Stimulated activated CD8-positive, alpha-beta memory T cell treated with anti-CD3 and anti-CD28 coated beads, Interleukin-7, amount 100 ng/mL, for 1 hour (primary cell): ENCODE measurements at places on chromosomes 3 and 15.

GRCh38 chr3:75687323-75687722, 23.2 kb downstream of the FRG2C start:
- DNase-seq = no peak

- no peak for DNase-seq
These were observed 58.5 kb downstream of the ST8SIA2 start for GRCh38 chr15:92452143-92452542.

GRCh38 chr15:76844096-76844495, 61.0 kb downstream of the SCAPER start:
- DNase-seq = no peak

DNA sequence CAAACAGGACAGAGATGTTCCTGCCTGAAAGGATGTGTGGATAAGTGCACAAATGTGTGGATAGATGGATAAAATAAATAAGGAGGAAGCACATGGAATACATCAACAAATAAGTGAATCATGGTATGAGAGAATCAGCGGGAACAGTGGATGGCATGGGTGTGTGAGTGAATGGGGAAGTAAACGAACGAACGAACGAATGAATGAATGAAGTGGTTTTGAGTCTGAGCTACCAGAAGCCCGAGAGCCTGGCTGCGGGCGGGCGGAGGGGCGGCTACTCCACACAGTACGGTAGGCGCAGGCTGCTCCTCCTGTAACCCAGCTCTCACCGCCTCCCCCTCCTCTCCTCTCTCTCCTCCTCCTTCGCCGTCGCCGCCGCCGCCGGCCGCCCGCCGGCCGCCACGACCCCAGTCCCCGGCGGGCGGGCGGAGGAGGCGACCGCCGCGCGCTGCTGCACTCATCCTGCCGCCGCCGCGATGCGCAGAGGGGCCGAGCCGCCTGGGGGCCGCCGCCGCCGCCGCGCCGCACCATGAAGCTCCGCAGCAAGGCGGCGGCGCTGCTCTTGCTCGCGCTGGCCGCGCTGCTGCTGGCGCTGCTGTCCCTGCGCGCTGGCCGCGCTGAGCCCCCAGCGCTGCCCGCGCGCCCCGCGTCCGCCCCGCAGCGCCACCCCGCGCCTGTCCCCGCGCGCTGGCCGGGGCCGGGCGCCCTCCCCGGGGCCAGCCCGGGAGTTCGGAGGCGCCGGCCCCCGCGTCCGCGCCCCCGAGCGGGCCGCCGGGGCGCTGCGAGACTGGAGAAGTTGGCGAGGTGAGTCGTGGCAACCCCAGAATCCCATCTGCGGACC, at the start of gene GXYLT2:
Gene GXYLT2 (plus strand): TSS at position 342 of the 841 bp plus-strand sequence. CDS start 188 bp downstream, at position 530.
- no peak for DNase-seq

DNA sequence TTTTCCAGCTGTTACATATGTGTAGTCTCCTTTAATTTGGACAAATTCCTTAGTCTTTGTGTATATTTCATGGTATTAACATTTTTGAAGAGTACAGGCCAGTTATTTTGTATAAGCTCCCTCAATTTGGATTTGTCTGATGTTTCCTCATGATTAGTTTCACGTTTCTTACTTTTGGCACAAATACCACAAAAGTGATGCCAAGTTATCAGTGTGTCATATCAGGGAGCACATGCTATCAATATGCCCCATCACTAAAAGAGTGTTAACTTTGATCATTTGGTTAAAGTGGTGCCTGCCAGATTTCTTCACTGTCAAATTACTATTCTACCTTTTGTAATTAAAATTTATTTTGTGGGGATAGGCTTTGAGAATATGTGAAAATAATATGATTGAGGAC, 14.6 kb downstream of the PCNP start:
- DNase-seq = no peak

DNA sequence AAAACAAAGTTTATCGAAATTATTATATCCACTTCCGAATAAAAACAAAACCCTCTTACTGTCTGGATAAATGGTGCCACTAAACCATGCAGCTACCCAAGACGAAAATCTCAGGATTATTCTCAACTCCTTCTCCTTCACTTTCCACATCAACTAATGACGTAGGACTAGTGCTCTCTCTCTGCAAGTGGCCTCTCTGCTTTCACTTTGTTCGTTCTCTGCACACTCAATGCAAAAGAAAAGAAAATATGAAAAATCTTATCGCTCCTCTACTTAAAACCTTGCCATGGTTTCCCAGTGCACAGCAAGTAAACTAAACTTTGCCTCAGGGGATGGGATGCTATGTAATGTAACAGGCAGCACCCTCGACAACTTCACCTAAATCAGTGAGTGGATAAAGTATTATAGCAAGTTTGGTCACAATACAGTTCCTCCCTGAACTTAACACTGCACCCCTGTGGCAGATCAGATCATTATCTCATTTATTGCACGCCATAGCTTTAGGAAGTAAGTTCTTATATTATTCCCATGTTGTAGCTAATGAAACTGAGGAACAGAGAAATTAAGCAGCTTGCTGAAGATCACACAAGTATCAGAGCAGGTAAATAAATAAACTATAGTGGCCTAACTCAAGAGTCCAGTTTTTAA, 262.7 kb upstream of the GADL1 start:
- DNase-seq = no peak

DNA sequence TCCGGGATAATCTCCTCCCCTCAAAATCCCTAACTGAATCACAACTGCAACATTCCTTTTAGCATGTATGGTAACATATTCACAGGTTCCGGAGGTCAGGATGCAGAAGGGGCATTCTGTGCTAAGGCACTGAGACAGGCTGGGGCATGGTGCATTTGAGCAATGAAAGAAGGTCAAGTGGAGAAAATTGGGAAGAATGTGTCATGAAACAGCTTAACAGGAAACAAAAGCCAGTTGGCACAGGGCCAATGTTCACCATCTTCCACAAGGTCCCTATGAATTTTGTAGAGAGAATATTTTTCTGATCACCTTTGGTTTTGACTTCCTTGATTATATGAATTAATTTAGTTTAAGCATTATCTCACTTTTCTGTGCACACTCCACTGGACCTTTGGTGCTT, 587.7 kb upstream of the NR2F2 start:
- DNase-seq = no peak

GRCh38 chr3:143763564-143764162, 84.6 kb downstream of the SLC9A9 start:
- no peak for DNase-seq

DNA sequence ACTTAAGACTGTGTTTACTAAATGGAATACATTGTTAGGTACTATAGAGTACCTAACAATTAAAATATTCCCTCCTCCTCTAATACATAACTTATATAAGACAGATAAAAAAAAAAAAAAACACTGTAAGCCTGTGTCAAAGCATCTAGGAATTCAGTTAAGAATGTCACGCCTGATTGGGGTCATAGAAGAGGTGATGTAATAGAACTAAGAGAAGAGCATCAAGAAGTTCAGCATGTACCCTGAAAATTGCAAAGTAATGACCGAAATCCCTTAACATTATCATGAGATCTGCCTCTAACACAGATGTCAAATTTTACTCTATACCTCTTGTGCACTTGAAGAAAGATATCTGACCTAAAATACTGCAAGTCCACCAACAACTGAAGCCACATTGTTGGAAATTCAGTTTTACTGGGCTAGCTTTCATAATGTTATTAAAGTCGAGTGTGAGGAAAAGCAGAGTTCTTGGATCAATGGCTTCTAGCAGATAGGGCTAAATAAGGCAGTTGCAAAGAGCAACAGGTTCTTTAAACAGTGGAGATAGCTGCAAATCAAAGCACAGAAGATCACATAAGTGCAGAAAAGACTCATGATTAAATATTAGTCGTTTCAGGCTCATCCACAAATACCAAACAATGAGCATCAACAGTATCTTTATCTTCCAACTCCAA, 75.0 kb downstream of the TBL1XR1 start:
- DNase-seq = no peak

- DNase-seq = no peak
These were observed 15.4 kb downstream of the TGM5 start for GRCh38 chr15:43251185-43251870.

- no peak for DNase-seq
These were observed 1334.4 kb upstream of the ALCAM start for GRCh38 chr3:104032283-104032682.

GRCh38 chr3:2578560-2578959, 479.9 kb downstream of the CNTN4 start:
- no peak for DNase-seq

DNA sequence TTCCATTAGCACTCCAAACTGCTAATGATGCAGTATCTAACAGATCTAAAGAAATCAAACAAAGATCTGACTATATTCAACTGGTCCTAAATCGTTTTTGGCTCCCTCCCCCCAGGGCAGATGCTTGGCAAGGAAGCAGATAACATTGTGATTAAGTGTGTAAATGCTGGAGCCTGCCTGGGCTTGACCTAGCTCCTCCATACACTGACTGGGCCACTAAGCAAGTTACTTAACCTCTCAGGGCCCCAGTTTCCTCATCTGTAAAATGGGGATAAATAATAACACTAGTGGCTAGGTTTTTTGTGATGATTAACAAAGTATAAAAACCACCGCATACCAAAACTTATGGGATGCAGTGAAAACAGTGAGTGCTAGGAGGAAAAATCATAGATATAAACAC, 9.2 kb downstream of the EID1 start:
- DNase-seq = no peak

- no peak for DNase-seq
These were observed 835 bp downstream of the SEMA5B start for GRCh38 chr3:123026565-123027291.

GRCh38 chr3:140768941-140769340, 91.1 kb downstream of the TRIM42 start:
- DNase-seq = no peak

DNA sequence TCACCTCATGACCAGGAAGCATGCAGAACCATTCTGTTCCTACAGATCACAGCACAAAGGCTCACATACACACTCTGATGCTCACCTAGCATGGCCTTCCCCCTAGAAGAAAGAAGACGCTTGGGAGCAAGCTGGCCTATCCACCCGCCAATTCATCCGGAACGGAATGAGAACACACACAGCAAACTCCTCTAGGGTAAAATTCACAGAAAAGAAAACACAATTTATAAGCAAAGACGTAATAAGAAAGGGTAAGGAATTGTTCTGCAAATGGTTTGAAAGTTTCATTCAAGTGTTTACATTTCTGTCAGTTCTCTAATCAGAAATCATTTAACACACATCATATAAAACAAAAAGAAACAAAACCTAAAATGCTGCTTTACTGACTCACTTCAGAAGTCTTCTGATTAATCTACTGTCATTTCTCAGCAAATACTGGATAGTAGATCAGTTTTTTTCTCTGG, 218.1 kb downstream of the OSBPL10 start:
- DNase-seq = no peak
